GM06990 (cell line): ENCODE measurements at places on chromosomes 16 and 17.

GRCh38 chr17:32275060-32276042 is 9.7 kb downstream of the RHBDL3 start:
- DNase-seq, result no peak

DNA sequence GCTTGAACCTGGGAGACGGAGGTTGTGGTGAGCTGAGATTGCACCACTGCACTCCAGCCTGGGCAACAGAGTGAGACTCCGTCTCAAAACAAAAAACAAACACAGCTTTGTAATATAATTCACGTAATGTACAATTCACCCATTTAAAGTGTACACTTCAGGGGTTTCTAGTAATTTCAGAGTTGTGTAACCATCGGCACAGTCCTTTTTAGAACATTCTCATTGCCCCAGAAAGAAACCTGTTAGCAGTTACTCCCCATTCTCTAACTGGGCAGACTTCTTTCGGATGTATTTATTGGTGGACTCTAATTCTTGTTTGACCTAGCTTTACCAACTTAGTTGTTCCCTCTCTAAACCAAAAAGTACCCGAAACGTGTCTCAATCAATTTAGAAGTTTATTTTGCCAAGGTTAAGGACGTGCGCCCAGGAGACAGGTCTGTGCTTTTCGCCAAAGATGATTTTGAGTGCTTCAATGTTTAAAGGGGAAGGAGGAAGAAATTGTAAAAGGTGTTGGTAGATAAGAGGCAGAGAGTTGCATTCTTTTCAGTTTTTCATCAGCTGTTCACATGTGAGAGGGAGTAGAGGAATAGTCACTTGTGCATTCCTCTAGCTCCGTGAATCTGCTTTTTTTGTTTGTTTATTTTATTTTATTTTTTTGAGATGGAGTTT is 175.3 kb downstream of the PRKCA start:
- no peak for DNase-seq

DNA sequence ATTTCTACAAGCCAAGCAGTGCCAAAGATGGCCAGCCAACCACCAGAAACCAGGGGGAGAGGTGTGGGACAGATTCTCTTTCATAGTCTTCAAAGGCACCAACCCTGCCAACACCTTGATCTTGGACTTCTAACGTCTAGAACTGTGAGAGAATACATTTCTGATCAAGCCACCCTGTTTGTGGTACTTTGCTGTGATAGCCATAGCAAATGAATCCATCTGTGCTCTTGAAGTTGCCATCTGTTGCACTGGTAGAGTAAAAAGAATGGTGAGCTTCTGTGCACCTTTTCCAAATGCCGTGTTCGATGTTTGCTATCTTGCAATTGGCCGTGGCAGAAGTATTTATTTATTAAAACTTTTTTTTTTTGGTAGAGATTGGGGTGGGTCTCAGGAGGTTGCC is 16.7 kb upstream of the ADGRG1 start:
- DNase-seq, result no peak

DNA sequence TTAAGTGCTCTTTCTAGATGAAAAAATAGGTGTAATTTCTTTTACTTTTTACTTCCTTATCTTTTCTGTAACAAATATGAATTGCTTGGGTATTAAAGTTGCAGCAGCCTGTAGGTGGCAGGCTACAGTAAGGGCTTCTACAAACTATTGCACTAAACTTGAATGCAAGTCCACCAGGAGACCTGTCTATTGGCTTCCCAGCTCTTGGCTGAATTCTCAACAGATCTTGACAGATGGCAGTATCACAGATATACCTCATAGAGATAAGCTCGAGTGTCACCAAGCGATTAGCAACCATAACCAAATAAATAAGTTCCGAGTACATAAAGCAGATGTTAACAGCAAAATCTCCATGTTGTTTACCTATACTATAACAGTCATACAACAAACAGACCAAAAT is 5.9 kb downstream of the BBS2 start:
- DNase-seq, result no peak

- DNase-seq, result no peak
These were observed 194.9 kb upstream of the RBFOX1 start for GRCh38 chr16:7137560-7138330.

GRCh38 chr16:81873206-81873605 is 94.1 kb downstream of the PLCG2 start:
- no peak for DNase-seq

DNA sequence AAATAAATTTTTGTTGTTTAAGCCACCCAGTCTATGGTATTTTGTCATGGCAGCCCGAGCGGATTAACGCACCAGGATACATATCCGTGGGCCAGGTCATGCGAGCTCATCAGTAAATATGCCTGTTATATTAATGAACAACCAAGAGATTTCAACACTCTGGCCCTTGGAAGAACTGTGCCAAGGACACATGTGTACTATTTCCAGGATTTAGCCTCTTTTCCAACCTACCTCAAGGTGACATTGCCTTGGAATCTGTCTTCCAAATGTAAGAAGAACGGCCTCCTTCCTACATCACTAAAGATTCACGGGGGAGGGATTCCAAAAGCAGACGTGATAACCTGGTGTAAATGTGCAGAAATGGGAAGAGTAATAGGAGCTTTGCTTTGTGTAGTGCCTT is 72.8 kb upstream of the DYNLRB2 start:
- DNase-seq, result no peak

- no peak for DNase-seq
These were observed 579.3 kb downstream of the TOX3 start for GRCh38 chr16:51967646-51968045.

- DNase-seq, result no peak
These were observed 201.9 kb downstream of the SNX29 start for GRCh38 chr16:12178251-12178990.

DNA sequence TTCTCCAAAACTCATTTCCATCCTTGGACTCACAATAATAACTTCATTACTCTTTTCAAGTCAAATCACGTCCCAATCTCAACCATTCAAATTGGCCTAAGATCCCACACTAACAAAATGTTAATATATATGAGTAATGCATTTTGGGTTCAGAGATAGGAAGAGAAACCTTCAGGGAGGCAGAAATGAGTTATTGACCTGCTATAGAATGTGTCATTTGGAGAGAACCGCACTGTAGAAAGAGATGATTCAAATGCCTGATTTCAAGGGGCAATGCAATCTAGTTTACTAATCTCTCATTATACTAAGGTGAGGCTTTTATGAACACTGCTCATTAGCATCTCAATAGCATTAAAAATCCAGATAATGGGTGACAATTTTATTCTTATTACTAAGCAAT is 1595.0 kb upstream of the GOT2 start:
- DNase-seq, result no peak

GRCh38 chr17:36086791-36087190 is 3.2 kb downstream of the CCL3 start:
- DNase-seq, result no peak

GRCh38 chr16:50371936-50372595 is 3.3 kb upstream of the BRD7 start:
- no peak for DNase-seq

- no peak for DNase-seq
These were observed 9.6 kb upstream of the APPBP2 start for GRCh38 chr17:60535382-60536279.

DNA sequence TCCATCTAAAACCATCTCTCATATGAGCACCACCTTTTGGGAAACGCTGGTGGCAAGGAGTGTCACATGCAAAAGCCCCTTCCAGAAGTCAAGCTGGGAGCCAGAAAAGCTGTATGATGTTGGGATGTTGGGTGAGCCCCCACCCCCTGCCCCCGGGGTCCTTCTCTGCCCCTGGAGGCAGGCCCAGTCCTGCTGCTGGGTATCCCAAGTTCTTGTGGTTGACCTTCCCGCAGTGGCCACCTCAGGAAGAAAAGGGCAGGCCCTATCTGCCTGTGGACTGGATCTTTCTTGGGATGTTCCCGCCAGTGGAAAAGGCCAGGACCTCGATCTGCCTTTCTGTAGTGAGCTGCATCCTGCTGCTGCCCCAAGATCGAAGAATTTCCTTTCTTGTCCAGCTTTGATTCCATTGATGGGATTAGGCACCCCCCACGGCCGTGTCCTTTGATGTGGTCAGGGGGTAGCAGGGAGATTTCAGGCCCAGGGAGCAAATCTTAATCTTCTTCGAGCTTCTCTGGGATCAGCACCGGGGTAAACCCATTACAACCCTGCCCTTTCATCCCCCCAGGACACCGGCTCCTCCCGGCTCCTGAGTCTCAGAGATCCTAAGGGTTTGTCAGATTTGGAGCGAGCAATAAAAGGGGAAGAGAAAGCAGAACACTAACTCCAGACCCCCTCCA is 165.6 kb downstream of the RAB11FIP4 start:
- no peak for DNase-seq

- DNase-seq, result no peak
These were observed 2.7 kb downstream of the NLRP1 start for GRCh38 chr17:5581655-5582054.

GRCh38 chr17:46092991-46093390 is 93.9 kb downstream of the STH start:
- DNase-seq, result no peak
